ENCODE measurements at places on chromosomes 16 and 17. TPM values are rescaled to one million over a fixed set of nuclear protein-coding genes. Genes with fewer than 3 reads are reported as not detected.

Gene CDH1
- total RNA-seq, result 0.70 TPM

Gene DDX28
- 16.4 TPM for total RNA-seq

Gene CCDC200
- not detected for total RNA-seq

Gene KRT31
- total RNA-seq, result not detected

Gene ELMO3
- total RNA-seq, result 2.6 TPM

Gene CCDC102A
- total RNA-seq, result 2.1 TPM

Gene ACAP1
- total RNA-seq, result 1.3 TPM

Gene KRT13
- not detected for total RNA-seq

Gene C16orf92
- not detected for total RNA-seq

Gene RNF157
- total RNA-seq, result 1.5 TPM

Gene NOXO1
- total RNA-seq, result 1.4 TPM

Gene ABCA9
- total RNA-seq, result not detected

Gene TAC4
- total RNA-seq, result not detected

Gene NTN3
- 0.35 TPM for total RNA-seq

Gene TEKT5
- not detected for total RNA-seq
